ENCODE measurements at places on chromosomes 2 and 18.

DNA sequence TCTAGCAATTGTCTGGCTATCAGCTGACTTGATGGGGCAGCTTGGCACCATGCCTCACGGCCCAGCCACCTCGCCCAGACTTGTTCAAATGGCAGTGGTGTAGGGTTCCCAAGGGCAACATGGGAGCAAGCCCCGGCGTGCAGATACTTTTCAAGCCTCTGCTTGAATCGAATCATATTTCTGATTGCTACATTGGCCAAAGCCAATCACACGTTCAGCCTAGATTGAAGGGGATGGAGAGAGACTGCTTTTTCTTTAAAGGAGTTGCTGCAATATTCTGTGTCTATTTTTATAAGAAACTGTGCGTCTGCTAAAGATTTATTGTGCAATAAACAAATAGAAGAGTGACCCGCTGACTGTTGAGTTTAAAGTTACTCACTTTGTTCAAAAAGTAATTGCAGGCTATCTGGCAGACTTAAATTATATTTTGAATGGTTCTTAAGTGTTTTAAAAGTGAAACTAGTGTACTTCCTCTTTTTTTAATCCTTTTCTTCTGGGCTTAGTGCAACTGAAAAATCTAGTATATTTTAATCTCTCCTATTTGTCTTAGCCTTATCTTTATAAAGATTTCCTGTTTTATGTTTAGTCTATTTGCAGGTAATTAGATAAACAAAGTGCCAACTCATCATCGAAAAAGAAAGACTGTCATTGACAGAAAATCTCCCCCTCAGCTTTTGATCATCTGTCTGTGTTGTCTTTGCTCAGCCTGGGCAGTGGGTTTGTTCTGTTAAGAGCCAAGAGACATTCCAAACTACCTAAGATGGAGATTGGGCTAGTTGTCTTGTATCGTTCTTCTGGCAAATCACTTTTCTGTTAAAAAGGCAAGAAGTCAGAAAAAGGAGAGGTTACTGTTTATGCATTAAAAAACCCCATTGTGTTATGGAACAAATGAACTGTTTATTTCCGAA is 156.1 kb downstream of the TPGS2 start:
- DNase-seq: no peak

DNA sequence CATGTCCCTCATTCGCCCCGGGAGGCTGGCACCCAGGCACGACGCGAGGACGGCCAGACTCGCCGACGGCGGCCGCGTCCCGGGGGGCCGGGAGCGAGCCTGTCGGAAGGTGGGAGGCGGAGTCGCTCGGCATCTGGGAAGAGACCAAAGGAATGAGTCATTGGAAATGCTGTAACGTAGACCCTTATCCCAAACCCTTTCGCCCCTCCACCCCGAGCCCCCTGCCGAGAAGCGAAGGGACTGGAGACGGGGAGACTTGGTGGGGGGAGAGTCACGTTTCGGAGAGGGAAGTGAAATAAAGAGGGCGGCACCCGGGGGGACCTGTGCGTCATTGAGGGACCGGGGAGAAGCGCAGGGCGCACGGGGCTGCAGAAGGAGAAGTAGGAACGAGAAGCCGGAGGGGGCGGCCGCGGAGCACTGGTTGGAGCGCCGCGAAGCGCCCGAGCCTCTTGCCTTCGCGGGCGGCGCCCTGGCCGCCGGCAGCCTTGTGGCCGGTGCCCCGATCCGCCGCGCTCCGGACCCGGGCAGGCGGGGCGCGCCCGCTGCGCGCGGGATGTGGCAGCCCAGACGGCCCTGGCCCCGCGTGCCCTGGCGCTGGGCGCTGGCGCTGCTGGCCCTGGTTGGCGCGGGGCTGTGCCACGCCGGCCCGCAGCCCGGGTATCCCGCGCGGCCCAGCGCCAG is at the start of gene EMILIN2:
EMILIN2 (plus strand) TSS at position 371 of the 681 bp plus-strand sequence; CDS start at position 554, 183 bp downstream.
- DNase-seq: peak; percentile 55

DNA sequence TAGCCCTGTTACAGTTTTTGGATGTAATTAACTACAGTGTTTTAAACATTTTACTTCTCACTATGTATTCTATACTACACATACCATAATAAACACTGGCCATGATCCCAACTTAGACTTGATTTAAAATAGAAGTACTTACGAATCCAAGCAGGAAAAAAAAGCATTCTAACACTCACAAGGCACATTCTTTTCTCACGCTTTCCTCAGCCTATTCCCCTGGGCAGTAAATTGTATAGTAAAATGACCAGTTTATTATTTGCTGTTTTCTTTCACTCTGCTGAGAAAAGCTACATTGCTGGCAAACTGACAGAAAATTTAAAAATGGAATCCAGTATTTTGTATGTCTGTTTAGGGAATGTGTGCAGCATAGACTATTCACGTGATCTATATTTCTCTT is 2.8 kb upstream of the TANC1 start:
- DNase-seq: no peak

- no peak for DNase-seq
Observed at GRCh38 chr18:65990174-65990690, 239.4 kb downstream of the CDH7 start.

DNA sequence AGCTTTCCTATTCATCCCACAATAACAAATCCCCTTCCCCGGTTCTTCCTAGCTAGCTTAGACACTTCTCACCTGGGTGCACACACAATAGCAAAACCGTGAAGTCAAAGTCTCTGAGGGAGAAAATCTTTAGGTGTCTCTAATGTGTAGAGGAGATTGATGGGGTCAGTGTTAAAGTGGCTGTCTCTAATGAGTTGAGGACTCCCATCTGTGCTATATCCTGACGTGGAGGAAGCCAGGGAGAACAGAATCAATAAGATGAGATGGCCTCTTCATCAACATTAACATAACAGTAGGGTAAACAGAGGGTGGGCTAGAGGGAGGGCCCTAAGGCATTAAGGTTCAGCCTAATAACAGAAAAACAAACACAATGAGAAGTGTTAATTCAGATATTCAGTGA is 120.4 kb downstream of the SLC5A7 start:
- no peak for DNase-seq

GRCh38 chr2:224776795-224777558 is 60.8 kb upstream of the CCDC195 start:
- DNase-seq: no peak

DNA sequence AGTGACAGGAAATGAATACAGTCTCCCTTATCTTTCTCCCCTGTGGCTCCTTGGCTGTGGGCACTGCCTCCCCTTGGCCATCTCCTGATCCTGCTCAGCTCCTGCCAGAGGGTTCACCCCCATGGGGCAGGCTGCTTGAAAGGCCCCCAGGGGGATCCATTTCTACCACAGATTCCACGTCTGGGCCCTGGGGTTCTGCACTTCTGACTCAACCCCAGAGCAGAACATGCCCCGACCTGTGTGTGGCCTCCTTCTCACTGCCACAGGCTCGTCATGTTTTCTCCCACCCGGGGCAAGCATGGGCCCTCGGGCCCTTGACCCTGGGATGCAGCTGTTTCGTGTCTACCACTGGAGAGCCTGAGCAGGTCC is 122.2 kb downstream of the ACKR3 start:
- no peak for DNase-seq

- no peak for DNase-seq
Observed at GRCh38 chr2:30641765-30642345, 165.4 kb downstream of the CAPN13 start.

Data from omental fat pad (tissue), 4 donors.